ENCODE measurements at places on chromosomes 5 and 9.

- no peak for DNase-seq
Measured at GRCh38 chr5:164277720-164278119, 772.3 kb downstream of the MAT2B start.

DNA sequence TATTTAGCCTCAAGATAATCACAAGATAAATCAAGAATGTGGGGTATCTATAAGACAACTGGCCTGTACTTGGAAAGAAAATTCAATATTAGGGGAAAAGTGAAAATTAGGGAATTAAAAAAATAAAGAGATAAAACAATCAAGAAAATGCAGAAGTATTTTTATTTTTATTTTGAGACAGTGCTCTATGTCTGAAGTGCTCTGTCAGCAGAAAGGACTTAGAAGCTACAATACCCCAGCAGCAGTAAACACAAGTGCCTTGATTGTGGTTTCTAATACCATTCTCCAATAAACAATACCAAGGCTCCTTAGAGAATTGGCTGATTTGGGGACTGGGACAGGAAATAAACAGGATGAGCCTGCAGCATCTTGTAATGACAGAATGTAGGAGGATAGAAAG lies 144.9 kb downstream of the RFK start:
- DNase-seq, result no peak

- no peak for DNase-seq
Measured at GRCh38 chr5:83035373-83036100, 41.7 kb downstream of the TMEM167A start.

DNA sequence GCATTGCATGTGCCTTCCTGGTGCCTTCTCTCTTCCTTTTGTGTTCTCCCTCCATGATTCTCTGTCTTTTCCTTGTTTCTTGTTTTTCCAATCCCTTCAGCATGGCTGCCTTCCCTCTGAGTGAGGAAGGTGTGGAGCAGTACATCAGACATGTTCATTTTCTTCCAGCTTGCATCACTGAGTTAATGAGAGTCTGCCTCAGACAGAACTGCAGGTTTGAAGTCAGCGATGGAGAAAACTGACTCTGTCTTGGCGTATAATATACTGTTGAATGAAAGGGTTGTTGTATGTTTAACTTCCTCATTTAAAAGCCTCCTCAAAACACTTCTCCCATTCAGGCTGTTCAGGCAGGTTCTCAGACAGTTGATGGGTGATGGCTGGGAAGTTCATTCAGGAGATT lies 129.3 kb downstream of the KDM4C start:
- no peak for DNase-seq

GRCh38 chr5:55306641-55307382 lies 682 bp downstream of the DHX29 start:
- DNase-seq, result no peak

DNA sequence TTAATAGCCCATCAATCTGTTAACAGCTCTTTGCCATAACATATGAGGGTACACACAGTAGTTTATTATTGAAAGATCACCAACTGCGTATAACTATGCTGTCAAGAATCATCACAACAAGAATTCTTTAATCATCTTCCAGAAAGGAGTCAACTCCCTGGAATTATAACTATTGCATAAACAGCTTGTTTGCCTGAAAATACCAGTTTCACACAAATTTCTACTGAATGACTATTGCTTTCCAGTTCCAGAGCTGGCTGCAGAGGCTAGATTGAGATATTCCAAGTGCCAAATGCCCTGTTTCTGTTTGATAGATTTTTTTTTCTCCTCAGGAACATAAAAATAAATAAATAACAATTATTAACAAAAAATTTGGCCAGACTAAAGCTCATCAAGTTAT lies 444.7 kb downstream of the TLE1 start:
- no peak for DNase-seq

GRCh38 chr5:1175015-1175414 lies 26.4 kb upstream of the SLC6A19 start:
- DNase-seq, result no peak

DNA sequence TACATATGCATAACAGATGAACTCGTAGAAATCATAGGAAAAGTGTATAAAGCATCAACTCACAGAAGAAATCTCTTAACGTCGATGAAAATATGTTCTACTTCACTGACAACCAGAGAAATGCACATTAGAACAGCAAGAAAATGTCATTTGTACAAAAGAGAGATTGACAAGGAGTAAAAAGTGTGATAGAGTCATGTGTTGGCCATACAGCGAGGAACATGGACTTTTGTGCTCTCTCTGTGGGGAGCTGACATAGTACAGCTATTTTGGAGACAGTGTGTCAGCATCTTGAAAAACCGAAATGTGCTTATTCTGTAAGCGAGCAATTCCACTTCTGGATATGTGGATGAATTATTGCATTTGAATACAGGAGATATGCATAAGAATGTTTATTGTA lies 477.9 kb downstream of the ICE1 start:
- no peak for DNase-seq

DNA sequence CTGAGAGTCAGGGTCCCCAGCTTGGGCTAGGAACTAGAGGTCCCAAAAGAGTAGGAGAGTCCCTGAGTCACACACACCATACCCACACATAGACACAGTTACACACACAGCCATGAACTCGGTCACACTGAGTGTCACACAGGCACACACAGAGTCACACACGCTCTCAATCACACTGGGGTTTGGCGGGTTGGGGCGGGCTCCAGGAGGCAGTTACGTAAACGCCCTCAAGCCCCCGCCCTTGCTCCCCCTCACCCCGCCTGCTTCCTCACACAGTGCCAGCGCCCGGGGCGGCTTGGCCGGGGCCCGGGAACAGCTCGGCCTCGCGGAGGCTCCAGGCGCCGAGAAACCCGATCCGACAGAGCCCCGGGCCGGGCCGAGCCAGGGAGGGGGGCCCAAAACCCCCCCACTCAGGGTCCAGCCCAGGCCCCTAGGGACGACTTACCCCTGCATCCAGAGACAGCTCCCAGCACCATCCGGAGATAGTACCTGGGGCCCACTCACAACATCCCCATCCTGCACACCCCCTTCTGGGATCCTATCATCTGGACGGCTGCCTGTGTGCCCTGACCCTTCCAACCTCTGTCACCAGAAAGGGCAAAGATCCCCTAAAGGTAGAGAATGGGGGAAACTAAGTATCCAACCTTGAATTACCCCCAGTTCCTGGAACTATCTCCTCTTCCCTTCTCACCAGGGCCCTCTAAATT lies 3.5 kb upstream of the CNTFR start:
- DNase-seq, result no peak

DNA sequence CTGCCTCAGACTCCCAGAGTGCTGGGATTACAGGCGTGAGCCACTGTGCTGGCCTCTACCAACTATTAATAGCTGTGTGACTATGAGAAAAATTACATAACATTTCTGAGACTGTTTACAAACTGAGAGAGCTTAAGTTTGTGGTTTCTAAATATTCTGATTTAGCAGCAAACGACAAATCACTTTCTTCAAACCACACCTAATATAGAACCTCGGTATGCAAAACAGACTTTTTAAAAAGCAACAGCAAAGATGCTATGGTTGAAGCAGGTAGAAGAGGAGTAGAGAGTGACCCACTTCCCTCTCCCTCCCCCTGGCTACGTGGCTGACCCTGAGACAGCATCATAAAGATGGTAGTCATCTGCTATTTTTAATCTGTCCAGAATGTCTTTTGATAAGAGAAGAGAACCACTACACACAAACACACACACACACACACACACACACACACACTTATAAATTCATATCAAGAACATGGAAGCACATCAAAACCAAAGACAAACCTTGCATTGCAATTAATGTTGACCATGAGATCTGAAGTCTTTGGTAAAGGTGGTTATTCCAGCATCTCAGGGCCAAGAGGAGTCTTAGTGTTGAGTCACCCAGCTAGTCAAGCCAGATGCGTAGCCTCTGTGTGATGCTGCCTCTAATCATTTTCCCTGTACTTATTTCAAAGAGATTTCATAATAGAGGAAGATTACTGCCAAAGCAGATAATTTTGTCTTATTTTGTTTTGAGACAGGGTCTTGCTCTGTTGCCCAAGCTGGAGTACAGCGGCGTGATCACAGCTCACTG lies 58.1 kb upstream of the TMEM215 start:
- DNase-seq, result no peak

GRCh38 chr5:17147170-17147569 lies 70.3 kb upstream of the BASP1 start:
- DNase-seq, result no peak

GRCh38 chr5:5335107-5335506 lies 87.4 kb upstream of the ICE1 start:
- DNase-seq, result no peak

- DNase-seq, result no peak
Measured at GRCh38 chr9:3124001-3124400, 280.1 kb upstream of the PUM3 start.

- DNase-seq, result no peak
Measured at GRCh38 chr9:128416432-128417019, 4.1 kb upstream of the CERCAM start.

GRCh38 chr5:81843845-81844244 lies 92.9 kb upstream of the SSBP2 start:
- no peak for DNase-seq

- DNase-seq, result peak; percentile 16
Measured at GRCh38 chr5:61625681-61626621, 293.9 kb downstream of the ZSWIM6 start.

- DNase-seq, result no peak
Measured at GRCh38 chr5:24817966-24818365, 173.2 kb upstream of the CDH10 start.

GRCh38 chr9:18739127-18739526 lies 265.2 kb downstream of the ADAMTSL1 start:
- no peak for DNase-seq

DNA sequence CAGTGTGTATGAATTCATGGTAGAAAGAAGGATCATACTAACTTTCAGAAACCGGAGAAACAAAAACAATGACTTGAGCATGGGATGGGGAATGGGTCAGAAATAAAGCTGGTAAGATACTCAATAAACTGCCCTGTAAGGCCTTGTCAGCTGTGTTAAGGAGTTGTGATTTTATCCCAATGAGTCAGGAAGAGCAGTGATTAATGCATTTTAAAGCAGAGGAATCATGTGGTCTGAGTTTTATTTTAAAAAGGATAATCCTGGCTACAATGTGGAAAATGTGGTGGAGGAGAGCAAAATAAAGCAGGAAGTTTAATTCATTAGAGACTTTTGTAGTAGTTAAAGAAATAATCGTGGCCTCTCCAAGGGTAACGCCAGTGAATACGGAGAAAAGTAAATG lies 28.7 kb downstream of the DHX29 start:
- DNase-seq, result no peak

DNA sequence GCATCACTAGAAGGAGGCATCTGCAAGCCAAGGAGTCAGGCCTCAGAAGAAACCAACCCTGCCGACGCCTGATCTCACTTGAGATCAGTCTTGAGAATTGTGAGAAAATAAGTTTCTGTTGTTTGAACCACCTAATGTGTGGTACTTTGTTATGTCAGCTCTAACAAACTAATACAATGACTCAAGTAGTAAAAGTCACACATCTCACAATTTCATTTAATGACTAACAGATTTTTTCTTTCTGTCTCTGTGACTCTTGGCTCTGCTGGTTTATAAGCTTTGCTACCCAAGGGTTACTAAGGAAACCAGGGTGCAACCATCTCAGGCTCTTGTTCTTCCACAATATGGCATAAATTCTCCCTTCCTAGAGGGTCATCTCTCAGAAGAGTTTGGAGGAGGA lies 315.8 kb upstream of the GRAMD2B start:
- DNase-seq, result no peak

- DNase-seq, result no peak
Measured at GRCh38 chr9:71355884-71356283, 234.5 kb upstream of the TRPM3 start.

DNA sequence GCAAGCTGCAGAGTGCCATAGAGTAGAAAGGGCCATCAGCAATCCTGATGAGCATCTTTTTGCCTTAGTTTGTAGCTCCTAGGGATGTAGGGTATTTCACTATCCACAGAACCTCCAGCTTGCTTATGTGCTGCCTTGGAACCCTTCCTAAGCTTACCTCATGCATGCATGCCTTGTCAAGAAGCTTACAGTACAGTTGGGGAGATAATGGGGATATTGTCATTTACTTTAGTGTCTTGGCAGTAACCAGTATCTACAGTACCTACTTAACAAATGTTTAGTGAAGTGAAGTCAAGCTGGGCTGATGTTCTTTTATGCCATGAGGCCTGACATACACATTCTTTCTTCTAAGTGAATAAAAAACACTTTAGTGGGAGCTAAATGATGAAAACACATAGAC lies 164.6 kb upstream of the PPP1R2B start:
- no peak for DNase-seq

DNA sequence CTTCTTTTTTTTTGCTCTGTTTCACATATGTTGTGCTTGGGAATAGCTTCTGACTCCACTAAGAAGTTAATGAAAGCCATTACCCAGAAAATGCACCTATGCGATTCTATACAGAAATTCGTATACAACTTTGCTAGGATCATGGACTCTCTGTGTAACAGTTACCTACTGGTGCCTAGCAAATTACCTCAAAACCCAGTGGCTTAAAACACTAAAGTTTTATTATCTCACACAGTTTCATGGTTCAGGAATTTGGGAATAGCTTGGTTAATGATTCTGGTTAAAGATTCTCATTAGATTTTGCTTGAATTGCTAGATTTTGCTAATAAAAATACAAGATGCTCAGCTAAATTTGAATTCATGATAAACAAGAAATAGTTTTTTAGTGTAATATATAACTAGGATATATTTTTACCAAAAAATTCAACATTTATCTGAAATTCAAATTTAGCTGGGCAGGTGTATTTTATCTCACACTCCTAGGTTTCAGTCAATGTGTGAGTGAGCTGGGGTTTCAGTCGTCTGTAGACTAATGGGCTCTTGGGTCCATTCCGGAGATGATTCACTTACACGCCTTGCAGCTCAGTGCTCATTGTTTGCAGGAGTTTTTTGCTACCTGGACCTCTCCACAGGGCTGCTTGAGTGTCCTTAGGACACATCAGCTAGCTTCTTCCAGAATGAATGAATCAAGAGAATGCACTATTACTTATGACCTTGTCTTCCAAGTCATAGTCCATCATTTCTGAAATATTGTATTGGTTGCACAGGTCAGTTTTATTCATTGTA lies 75.1 kb downstream of the MROH2B start:
- DNase-seq, result no peak

- DNase-seq, result no peak
Measured at GRCh38 chr5:81020478-81021167, 60.5 kb downstream of the RASGRF2 start.

DNA sequence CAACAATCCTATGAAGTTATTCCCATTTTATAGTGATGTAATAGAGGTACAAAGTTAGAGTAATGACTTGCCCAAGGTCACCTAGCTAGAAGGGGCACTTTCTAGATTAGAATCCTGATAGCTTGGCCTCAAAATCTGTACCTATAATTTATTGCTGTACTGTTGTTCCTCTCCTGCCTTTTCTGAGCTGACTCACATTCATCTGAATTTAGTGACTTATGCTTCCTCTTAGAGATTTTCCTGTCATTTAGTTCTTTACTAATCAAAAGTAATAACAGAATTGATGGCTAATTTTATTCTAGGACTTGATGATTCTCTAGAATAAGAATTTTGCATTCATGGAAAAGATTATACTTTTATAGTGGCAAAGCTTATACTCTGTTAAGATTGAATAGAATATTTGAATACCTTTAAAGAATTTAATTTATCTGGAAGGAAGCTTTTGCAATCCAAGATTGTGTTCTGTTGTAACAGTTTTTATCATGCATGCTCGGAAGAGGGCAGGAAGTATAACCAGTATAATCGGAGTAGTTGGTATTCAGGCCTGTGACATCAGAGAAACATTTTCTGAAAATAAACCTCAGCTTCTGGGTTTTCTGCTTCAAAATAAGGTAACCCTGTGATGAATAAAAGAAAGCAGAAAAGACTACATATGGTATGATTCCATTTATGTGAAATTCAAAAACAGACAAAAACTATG lies 21.3 kb downstream of the CYSTM1 start:
- DNase-seq, result no peak

All from stimulated activated CD4-positive, alpha-beta T cell treated with anti-CD3 and anti-CD28 coated beads, Interleukin-1b, Interleukin-23, amount 100 ng/mL, for 48 hours (primary cell).